ENCODE measurements at places on chromosomes 4 and X. TPM values are rescaled to one million over a fixed set of nuclear protein-coding genes. Genes with fewer than 3 reads are reported as not detected.

GRCh38 chrX:86171366-86171765, 23.1 kb downstream of the DACH2 start:
- DNase-seq: no peak

GRCh38 chr4:52143815-52144214, 92.7 kb downstream of the SPATA18 start:
- DNase-seq: no peak

- no peak for DNase-seq
These were observed 194.9 kb downstream of the PALLD start for GRCh38 chr4:168691631-168692369.

CT45A3 gene
- total RNA-seq: not detected

SSX2B gene
- total RNA-seq: not detected

FAM149A gene
- 17.8 TPM for total RNA-seq

CCDC120 gene
- 7.6 TPM for total RNA-seq

IDS gene
- 131 TPM for total RNA-seq

CXorf49 gene
- not detected for total RNA-seq

All from aorta (tissue), 5 donors.